ENCODE measurements at places on chromosomes 5 and 9.

- no peak for DNase-seq
Observed at GRCh38 chr5:54175-54730, 37.7 kb upstream of the PLEKHG4B start.

DNA sequence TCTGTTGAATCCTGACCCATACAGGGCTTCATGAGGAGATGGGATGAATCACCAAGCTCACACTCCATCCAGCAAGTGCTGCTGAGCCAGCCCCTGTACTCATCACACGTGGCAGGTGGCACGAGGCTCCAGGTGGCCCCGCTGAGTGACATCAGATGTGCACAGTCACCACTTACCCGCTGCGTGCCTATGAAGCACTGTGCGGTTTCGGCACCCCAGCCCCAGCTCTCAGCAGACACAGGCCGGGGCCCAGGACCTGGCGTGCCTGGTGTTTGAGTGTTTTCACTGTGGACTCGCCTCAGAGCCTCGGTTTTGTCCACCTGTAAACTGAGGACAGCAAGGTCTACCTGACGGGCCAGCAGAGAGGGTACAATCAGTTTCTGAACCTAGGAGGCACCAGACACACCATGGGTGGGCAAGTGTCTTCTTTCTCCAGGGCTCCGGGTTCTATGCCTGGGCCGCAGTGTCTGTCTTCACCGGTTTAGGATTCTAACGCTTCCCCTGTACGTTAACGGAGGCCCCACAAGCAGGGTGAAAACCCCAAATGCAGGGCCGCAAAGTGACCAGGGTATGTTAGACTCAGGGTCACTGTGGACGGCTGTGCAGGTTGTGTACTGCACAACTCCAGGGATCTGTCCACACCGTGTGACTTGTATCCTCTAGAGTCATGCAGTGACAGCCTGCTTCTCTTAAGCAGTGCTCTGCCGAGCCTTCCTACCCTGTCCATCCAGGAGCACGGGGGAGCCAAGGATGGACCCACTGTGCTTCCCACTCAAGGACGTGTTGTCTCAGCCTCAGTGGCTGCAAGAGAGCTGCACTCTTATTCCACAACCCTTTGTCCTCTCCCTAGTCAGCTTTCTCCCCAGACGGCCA is 44.3 kb upstream of the COL5A1 start:
- no peak for DNase-seq

GRCh38 chr9:131936929-131937328 is 142.7 kb downstream of the MED27 start:
- no peak for DNase-seq

DNA sequence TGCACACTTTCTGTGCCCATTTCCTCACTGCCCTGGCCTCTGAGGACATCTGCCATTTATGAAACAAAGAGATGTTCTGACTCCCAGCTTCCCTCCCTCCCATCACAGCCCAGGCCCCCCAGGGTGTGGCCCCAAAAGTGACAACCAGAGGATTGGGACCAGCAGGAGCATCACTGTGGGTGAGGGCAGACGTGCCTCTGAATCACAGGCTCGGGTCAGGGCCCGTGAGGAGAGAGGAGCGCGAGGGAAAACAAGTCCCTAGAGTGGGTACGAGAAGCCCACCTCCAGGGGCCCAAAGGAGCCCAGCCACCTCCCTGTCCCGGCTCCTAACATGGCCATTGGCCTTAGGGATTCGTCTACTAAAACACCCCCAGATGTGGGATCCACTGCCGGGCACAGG is 138.0 kb upstream of the FSTL4 start:
- no peak for DNase-seq

GRCh38 chr9:6793203-6793602 is 35.4 kb downstream of the KDM4C start:
- DNase-seq = no peak

- DNase-seq = no peak
Observed at GRCh38 chr9:3795556-3795955, 269.8 kb upstream of the RFX3 start.

GRCh38 chr9:79657891-79658290 is 86.1 kb downstream of the TLE4 start:
- DNase-seq = no peak

GRCh38 chr5:72256536-72256935 is 63.5 kb downstream of the MRPS27 start:
- DNase-seq = no peak

DNA sequence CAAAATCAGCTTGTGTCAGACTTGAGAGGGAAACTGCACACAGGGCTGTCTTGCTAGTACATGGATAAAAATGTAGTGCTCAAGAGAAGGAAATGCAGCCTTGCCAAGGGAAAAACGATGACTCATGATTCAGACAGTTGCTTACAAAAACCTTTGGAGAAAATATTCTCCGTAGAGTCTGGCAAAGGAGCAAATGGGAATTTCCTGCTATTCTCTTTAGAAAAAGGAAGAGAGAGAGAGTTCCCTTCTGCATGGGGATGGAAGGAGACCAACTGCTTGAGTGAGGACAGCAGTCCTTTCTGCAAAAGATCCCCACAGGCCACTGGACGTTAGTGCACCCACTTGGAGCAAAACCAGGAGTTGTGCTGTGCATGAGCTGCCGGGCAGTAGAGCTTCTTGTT is 7.6 kb downstream of the IFNB1 start:
- DNase-seq = no peak

DNA sequence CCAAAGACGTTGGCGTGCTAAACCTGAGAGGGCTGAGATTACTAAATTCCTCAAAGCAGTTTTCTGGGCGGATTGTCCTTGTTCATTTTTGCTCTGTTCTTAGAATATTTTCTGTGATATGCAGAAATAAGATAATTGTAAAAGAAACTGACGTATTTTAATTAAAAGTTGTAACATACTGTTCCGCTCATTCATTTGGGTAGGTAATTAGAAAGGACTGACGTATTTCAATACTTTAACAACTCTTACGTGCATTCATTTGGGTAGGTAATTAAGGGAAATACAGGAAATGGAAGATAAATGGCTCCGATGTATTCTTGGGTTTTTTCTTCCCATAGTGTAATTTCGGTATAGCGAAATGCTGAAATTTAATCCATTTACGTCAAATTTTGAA is 1.1 kb downstream of the OSTF1 start:
- DNase-seq = no peak

GRCh38 chr9:93677048-93677571 is 100.7 kb downstream of the PHF2 start:
- DNase-seq = peak; percentile 27

DNA sequence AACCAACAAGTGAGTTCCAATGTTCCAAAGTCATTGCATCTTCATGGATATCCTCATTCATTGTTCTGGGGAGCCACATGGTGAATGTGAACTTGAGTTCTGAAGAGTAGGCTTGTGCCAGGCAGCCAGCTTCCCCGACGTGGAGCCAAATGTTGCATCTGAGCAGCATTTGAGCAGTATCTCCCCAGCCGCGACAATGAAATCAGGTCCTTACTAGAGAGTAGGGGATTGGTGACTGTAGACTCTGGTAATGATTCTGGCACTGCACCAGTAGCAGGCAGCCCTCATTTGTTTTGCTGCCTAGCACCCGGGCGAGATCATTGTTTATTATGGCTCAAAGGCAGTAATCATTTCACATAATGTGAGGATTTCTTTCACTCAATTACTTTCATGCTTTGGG is 451.4 kb upstream of the C9orf72 start:
- no peak for DNase-seq

DNA sequence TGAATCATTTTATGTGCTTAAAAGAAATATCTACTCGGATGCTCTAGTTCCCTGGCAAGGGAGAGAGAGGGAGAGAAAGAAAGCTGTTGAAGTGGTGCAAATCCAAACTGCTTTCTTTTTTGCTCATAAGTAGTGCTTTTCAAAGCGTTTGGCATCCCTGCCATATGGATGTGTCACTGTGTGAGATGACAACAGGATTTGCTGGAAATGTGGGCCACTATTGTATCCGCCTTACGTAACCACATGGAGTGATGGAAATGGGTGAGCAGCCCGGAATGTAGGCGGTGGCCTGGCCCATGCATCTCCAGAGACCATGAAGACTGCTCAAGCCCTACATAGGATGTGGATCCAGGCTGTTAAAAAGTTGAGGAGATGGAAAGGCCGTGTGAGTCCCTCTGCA is 30.8 kb downstream of the TJP2 start:
- no peak for DNase-seq

GRCh38 chr5:78964889-78965288 is 20.2 kb downstream of the ARSB start:
- no peak for DNase-seq

- no peak for DNase-seq
Observed at GRCh38 chr9:79569814-79570447, 1.8 kb upstream of the TLE4 start.

All from ecto neural progenitor cell (in vitro differentiated cells).